ENCODE measurements at places on chromosomes 6 and 20.
A peak's percentile ranks its signal among the peaks of the same experiment; 100 is the strongest.

DNA sequence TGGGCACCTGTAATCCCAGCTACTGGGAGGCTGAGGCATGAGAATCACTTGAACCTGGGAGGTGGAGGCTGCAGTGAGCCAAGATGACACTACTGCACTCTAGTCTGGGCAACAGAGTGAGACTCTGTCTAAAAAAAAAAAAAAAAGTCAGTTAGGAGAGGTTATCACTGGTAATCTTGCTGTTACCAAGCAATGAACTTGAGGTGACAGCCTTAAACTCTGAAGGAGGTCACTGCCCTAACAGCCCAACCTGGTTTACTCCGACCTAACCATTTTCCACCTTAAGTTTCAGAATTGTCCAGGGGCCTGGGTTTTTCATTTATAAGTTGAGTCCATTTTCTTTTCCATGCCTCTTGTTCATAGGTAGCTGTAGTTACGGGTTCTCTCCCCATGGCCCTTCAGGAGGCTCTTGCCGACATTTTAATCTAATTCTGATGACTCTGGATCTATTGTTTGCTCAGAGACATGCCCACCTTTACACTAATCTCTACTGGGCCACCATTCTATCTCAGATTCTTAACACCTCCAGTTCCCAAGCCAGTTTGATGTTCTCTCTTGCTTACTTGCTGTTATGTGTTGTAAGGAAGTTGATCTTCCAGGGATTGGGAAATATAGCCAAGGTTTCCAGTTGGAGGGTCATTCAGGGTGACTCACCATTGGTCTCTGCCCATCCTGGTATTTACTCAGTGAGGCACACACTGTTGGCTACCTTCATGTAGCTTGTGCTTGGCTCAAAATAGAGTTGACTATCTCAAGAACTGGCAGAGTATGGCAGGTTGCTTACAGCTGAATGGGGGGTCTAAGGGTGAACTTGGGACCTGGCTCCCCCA lies 29.1 kb downstream of the SHLD1 start:
- peak; percentile 50 for DNase-seq

DNA sequence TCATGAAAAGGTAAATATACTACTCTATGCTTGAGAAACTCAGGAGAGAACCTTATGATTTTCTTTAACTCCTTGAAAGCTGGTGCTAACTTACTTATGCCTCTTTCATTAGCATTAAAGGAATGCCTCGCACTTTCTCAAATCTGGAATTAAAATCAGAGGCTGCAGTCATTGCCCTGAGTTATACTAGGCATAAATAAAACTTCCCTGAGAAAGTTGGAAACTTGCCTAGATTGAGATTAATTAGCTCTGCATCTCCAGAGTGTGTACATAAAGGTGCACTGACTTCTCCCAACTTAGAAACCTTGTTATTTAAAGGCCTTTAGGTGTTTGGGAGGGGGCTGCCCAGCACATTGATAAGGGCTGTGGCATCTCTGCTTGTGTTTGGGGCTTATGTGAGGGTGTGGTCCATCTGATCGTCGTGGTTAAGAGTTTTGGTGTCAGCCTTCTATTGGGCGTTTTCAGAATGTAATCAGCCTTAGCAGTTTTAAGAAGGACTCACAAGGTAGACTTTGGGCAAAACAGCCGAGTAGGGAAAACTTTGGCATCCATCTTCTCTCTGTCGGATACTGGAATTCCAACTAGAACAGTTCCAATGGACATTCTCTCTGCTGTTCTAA lies 32.1 kb upstream of the CCN6 start:
- DNase-seq = no peak

GRCh38 chr20:43765916-43766315 lies 39.1 kb upstream of the GTSF1L start:
- DNase-seq = no peak

DNA sequence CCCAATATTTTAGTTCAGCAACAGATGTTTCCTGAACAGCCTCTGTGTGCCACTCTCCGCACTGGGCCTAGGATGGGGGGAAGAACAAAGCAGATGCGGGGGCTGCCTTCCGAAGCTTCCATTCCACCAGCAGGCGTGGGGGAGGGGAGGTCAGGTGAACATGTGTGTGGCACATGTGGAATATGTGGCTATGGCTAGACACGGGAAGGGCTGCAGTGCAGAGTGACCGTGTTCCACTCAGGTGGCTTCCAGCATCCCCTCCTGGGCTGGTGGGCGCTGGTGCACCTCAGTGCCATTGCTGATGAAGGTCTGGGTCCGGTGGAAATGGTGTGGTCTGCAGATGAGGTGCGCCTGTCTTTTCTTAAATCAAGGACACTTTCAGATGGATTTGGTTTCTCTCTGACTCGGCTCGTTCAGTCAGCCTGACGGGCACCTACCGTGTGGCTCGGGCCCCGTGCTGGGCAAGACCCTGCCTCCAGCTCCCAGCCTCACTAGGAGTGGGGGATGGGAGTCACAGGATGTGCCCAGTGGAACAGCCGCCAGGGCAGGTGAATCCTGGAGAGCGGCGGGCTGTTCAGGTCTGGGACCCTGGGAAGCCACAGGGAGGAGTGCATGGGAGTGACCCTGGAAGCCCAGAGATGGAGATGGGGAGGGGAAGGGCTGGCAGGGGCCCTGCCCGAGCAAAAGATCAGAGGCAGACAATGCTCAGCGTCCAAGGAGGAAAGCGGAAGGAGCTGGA lies 111.0 kb downstream of the SYCP2 start:
- DNase-seq = no peak

- no peak for DNase-seq
Measured at GRCh38 chr6:126632271-126632670, 292.4 kb downstream of the CENPW start.

DNA sequence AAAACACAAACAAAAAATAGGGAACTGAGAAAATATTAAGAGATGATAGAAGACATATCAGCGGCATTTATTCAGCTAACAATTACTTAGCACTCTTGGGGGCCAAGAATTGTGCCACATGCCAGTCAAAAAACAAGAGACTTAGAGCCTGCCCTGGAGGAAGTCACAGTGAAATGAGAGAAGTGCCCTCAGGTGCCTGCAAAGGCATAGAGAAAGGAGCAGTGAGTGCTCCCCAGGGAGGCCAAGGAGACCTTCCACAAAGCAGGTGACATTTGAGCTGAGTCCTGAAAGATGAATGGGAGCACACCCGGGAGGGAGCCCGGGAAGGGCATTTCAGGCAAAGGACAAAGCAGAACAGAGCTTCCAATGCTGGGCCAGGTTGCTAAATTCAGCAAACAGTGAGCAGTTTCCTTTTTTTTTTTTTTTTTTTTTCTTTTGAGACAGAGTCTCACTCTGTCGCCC lies 184.7 kb upstream of the JARID2 start:
- DNase-seq = no peak

- DNase-seq = peak; percentile 43
Measured at GRCh38 chr6:133548423-133549159, 307.4 kb downstream of the EYA4 start.

- no peak for DNase-seq
Measured at GRCh38 chr6:170454512-170455285, 98.4 kb downstream of the PSMB1 start.

- no peak for DNase-seq
Measured at GRCh38 chr20:2349801-2350200, 30.9 kb upstream of the TGM6 start.

DNA sequence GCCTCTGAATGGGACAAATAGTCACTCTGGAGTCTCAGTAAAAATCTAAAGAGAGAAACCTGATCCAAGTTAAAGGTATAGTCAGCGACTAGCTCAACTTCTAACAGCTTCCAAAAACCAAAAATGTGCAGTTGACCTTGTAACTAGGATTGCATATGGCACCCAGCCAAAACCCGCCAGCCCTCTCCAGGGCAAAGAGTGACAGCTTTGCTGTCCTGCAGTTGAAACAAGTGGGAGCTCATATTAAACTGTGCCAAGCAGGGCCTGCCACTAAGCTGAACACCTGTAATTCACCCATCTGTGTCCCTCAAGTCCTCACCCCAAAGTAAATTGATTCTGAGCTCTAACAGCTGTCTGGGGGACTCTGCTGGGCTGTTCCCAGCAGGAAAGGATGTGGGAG lies 695.3 kb downstream of the MAFB start:
- no peak for DNase-seq

DNA sequence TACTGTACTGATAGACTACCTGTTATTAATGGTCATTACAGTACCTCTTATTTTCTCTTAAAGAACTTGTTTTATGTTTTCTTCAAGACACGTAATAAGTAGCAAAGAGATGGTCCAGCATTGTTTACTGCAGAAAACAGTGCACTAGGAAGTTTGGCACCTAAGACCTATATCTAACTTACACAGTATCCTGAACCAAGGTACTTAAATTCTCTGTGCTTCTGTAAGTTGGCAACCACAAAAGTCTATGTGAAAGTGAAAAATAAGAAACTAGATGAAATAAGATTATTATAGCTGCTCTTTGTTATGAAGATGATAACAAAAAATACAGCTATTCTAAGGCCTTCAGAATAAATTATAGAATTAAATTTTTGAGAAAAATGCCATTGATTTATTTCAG lies 411.7 kb upstream of the SOX4 start:
- DNase-seq = no peak

DNA sequence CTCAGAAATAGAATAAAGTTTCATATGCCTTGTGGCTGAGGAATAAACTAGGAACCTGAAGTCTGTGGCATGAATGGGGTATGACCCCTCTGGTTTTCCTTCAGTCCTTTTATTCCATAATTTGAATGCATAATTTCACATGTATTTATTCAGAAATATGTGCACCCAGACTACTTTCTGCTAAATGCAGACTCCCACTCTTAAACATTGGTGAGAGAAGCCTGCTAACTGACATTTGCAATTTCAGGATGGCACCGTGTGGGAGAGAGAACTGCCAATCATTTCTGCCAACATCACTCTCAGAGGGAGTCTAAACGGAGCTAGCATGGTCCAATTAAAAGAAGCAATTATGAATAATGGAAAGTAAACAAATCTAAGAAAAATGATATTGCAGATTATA lies 141.3 kb downstream of the ADGRB3 start:
- DNase-seq = no peak

- DNase-seq = no peak
Measured at GRCh38 chr6:104418839-104419238, 440.9 kb downstream of the HACE1 start.

DNA sequence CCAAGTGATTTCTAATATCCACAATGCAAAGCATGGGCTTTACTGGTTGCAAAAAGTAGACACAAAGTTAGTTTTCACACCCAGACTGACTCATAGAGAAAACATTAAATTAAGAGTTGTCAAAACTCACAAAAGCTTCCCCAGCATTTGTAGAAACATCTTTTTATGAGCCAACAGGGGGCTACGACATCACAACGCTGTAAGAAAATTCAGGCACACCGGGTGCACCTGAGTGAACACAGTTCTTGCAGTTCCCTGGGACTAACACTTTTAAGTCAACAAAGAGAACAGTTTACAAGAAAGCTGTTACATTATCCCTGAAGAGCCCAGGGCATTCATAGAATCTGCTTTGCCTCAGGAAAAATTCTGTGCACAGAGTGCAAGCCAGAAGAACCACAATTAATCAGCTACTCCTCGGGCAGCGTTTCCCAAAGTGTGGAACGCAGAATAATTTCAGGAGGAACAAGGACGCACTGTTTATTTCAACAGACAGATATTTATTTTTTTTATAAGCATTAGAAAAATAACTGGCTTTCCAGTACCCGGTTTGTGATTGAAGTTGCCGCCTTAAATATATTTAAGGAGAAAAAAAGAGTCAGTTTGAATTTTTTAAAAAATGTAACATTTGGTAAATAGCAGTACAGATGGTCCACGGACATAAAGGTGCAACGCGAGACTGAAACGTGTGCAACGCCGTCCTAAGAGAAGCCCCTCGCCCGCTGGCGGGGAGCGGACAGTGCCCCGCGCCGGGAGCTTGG lies 1.2 kb downstream of the NCOA5 start:
- DNase-seq = peak; percentile 12

- no peak for DNase-seq
Measured at GRCh38 chr6:32178547-32179440, 589 bp downstream of the RNF5 start.

DNA sequence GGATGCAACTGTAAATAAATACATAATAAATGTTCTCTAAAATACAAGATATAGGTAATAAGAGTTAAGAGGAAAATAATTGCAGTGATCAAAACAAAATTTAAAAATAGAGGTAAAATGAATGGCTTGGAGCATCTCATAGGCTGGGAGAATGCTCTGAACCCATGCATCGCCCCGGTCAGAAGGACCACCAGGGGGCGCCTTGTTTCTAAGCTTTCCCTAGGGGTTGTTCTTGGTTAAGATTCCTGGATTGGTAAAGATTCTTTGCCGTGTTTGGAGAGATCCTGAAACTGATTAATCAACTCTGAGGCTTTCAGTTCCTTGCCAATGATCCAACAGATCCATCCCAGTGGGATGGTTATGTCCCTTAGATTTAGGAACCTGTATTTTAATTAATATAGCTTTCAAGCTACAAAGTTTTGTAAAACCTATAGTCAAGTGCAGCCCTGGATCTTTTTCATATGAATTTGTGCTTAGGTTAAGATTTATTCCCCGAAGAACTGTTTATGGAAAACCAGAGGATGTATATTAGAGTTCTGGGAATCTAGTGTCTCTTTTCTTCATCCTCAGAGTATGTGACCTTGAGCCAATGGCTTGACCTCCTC lies 45.3 kb upstream of the PRELID3B start:
- DNase-seq = peak; percentile 76

DNA sequence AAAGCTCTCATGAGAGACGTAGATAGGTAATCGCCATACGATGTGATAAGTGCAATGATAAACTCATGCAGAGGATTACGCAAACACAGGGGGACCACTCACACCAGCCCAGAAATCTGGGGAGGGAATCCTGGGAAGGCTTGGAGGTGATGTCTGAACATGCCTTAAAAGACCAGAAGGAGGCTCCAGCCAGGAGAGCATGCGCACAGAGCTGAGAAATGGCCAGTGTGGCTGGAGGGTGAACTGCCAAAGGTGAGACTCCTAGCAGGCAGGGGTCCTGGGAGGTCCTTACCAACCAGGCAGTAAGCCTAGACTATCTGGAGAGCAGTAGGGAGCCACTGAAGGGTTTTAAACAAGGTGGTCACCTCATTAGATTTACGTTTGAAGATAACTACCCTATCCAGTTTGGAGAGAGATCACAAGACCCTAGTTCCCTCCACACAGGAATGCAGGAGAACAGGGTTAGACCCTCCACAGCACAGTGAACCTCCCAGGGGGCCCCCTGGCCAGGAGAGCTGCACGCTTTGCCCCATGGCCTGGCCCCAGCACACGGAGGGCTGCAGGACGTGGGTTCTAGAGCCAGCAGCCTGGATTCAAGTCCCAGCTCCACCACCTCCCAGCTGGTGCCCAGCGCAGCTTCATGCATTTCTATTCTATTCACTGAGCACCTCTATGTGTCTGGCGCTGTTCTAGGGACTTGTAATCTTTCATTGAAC lies 13.1 kb downstream of the MDFI start:
- no peak for DNase-seq

DNA sequence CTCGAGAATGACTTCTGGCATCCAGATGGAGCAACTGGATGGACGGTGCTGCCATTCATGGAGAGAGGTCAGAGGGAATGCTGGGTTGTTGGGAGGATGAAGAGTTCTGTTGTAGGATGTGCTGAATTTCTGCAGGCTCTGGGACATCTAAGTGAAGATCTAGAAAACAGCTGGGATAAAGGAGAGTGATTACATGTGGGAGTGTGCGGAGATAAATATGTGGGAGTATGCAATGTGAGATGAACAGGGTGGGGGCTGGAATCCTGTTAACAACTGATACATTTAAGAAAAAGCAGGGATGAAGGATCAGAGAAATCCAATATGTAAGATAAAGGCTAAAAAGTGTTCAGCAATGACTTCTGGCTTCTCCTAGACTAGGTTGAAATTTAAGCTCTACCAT lies 43.1 kb downstream of the FAXC start:
- no peak for DNase-seq

Data from AG08395 (cell line).